ENCODE measurements at places on chromosomes 7 and 10. TPM values are rescaled to one million over a fixed set of nuclear protein-coding genes. Genes with fewer than 3 reads are reported as not detected.
A peak's percentile ranks its signal among the peaks of the same experiment; 100 is the strongest.

Gene CPA2
- not detected for total RNA-seq

Gene CYP2C19
- total RNA-seq: not detected

Gene CLIP2
- 49.5 TPM for total RNA-seq

Gene JMJD1C
- 247 TPM for total RNA-seq

Gene PRTFDC1
- total RNA-seq: not detected

Gene MYH16
- total RNA-seq: not detected

Gene MMP21
- total RNA-seq: 0.15 TPM

Gene AKR1C8
- total RNA-seq: not detected

Gene EEPD1
- 4.1 TPM for total RNA-seq

Gene SOSTDC1
- total RNA-seq: not detected

Gene NFE2L3
- 1.6 TPM for total RNA-seq

GRCh38 chr7:16395121-16395520 lies 26.2 kb downstream of the CRPPA start:
- no peak overlapping the region for H3K4me3 ChIP-seq
- H3K27me3 ChIP-seq: no peaks in the 10 kb centered on the region
- H3K27ac ChIP-seq: no peak overlapping the region
- no peaks in the 10 kb centered on the region for H3K4me1 ChIP-seq

DNA sequence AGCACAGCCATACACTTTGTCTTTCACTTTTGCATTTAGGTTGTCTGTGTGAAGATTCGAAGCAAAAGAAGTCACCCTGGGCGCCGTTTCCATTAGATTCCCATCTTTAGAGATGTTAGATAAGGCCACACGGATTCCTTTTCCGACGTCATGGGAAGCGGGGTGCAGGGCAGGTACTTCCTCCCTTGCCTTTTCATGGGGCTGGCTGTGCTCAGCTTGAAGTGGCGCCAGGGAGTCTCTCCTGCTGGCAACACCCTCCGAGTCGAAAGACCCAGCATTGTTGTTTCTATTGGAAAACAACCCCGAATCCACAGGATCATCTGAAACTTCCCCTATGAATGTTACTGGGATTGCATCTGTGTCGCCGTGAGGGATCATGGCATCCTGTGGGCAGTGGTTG lies 246.4 kb upstream of the GRB10 start:
- H3K36me3 ChIP-seq: no peaks in the 10 kb centered on the region
- no peak overlapping the region for H3K4me3 ChIP-seq
- no peaks in the 10 kb centered on the region for H3K27me3 ChIP-seq
- H3K27ac ChIP-seq: no peak overlapping the region
- DNase-seq: no peak

GRCh38 chr7:131859147-131859821 lies 302.9 kb upstream of the PODXL start:
- H3K27me3 ChIP-seq: no peaks in the 10 kb centered on the region
- H3K4me3 ChIP-seq: no peak overlapping the region
- DNase-seq: peak; percentile 30
- H3K4me1 ChIP-seq: no peaks in the 10 kb centered on the region
- H3K36me3 ChIP-seq: no peaks in the 10 kb centered on the region
- H3K27ac ChIP-seq: no peak overlapping the region

DNA sequence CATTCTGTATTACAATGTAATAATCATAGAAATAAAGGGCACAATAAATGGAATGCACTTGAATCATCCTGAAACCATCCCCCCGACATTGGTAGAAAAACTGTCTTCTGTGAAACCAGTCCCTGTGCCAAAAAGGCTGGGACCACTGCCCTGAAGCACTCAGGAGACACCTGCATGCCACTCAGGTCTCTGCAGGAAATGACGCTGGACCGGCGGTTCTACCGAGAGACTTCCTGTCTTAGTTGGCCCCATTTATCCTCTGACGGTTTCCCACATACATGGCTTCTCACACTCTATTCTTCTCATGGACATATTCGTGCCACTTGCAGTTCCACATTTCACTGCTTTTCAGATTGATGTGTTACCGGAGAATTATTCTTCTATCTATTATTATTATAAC lies 617.5 kb downstream of the SDK1 start:
- no peak overlapping the region for H3K27ac ChIP-seq
- no peaks in the 10 kb centered on the region for H3K36me3 ChIP-seq
- DNase-seq: no peak
- H3K27me3 ChIP-seq: no peaks in the 10 kb centered on the region
- no peak overlapping the region for H3K4me3 ChIP-seq
- H3K4me1 ChIP-seq: peaks cover 5% of the 10 kb centered on the region

DNA sequence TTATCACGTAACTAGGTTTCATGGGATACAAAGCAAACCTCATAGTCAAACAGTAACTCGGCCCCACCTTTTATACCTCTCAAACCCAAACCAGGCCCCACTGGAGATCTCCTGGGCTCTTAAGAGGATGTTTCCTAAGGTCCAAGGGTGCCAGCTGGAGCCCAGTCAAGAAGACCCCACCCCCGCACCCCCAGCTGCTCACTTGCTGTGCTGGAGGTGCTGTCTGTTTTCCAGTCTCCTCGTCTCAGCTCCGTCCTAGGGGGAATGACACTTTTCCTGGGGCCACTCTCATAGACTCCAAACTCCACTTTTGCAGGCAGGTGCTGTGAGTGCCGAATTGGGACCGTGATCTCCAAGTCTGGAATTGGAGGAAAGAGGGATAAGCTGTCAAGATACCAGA lies 22.7 kb upstream of the TM9SF3 start:
- no peaks in the 10 kb centered on the region for H3K4me1 ChIP-seq
- DNase-seq: no peak
- H3K4me3 ChIP-seq: no peak overlapping the region
- no peaks in the 10 kb centered on the region for H3K27me3 ChIP-seq

DNA sequence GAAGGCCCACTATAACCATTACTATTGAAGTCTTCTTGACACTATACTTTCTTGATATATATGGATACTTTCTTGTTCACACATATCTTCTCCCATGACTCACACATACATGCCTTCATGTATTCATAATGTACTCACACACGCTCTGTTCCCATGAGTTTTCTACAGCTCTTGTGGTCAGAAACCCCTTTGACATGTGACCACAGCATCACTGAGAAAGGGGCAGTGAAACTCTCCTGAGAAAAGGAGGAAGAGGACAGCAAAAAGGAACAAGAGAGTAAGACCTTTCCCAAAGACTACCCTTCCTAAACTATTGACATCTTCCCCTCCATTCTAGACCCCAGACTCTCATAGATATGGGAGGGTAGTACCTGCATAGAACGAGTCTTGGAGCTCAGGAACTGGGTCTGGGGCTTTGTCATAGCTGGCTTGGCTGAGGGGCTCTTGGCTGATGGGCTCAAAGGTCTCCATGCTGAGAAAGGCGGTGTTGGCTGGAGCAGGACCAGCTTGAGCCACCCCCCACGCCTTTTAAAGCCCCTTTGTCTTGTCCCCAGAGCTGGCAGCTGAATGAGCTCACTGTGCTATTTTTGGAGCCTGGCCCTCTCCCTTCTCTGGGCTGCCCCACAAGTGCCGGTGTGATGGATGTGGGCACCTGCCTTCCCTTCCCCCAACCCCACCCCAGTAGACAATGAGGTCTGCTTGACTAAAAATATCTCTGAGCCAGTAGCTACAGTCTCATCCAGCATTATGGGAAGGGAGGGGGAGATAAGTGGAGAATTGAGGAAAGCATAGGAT lies 5.1 kb downstream of the SYNPO2L start:
- H3K4me3 ChIP-seq: no peak overlapping the region
- H3K27me3 ChIP-seq: no peaks in the 10 kb centered on the region
- no peak overlapping the region for H3K27ac ChIP-seq
- DNase-seq: no peak
- H3K36me3 ChIP-seq: no peaks in the 10 kb centered on the region

- no peaks in the 10 kb centered on the region for H3K36me3 ChIP-seq
- no peak overlapping the region for H3K4me3 ChIP-seq
- H3K4me1 ChIP-seq: no peaks in the 10 kb centered on the region
- H3K27ac ChIP-seq: no peak overlapping the region
- H3K27me3 ChIP-seq: no peaks in the 10 kb centered on the region
- DNase-seq: no peak
Observed at GRCh38 chr10:94735197-94735596, 27.3 kb upstream of the CYP2C19 start.

- H3K36me3 ChIP-seq: no peaks in the 10 kb centered on the region
- no peak overlapping the region for H3K4me3 ChIP-seq
- no peak overlapping the region for H3K27ac ChIP-seq
- DNase-seq: no peak
- H3K27me3 ChIP-seq: no peaks in the 10 kb centered on the region
Observed at GRCh38 chr10:1475098-1475591, 262.2 kb downstream of the ADARB2 start.

GRCh38 chr7:1601956-1602355 lies 32.1 kb upstream of the PSMG3 start:
- no peak overlapping the region for H3K27ac ChIP-seq
- H3K27me3 ChIP-seq: no peaks in the 10 kb centered on the region
- no peaks in the 10 kb centered on the region for H3K36me3 ChIP-seq
- no peak overlapping the region for H3K4me3 ChIP-seq

GRCh38 chr10:3294919-3295581 lies 122.5 kb upstream of the PITRM1 start:
- H3K27ac ChIP-seq: no peak overlapping the region
- no peak overlapping the region for H3K4me3 ChIP-seq
- H3K36me3 ChIP-seq: no peaks in the 10 kb centered on the region
- no peak for DNase-seq
- H3K27me3 ChIP-seq: no peaks in the 10 kb centered on the region
- no peaks in the 10 kb centered on the region for H3K4me1 ChIP-seq
